H9 (cell line): ENCODE measurements at places on chromosomes 1 and 21. TPM values are rescaled to one million over a fixed set of nuclear protein-coding genes. Genes with fewer than 3 reads are reported as not detected.
A peak's percentile ranks its signal among the peaks of the same experiment; 100 is the strongest.

Gene RAB29
- 4.2 and 4.4 TPM in 2 replicates for total RNA-seq

Gene SAMD11
- total RNA-seq, result 13.5 and 15.7 TPM in 2 replicates

Gene IGFN1
- total RNA-seq, result not detected in 2 replicates

Gene PBX1
- total RNA-seq, result 133 and 142 TPM in 2 replicates

Gene TDRD10
- 0.31 TPM in 1 of 2 replicates, not detected in the other for total RNA-seq

Gene C1orf94
- total RNA-seq, result 0.98 and 1.9 TPM in 2 replicates

GRCh38 chr1:210377731-210378333 lies 49.1 kb downstream of the HHAT start:
- no peaks in the 10 kb centered on the region for H3K36me3 ChIP-seq
- DNase-seq, result no peak
- no peak overlapping the region for H3K27ac ChIP-seq
- H3K4me3 ChIP-seq, result no peak overlapping the region

- no peaks in the 10 kb centered on the region for H3K4me1 ChIP-seq
- H3K27ac ChIP-seq, result no peak overlapping the region
- no peak for DNase-seq
- no peaks in the 10 kb centered on the region for H3K27me3 ChIP-seq
These were observed 63.3 kb upstream of the RNF11 start for GRCh38 chr1:51172811-51173210.

DNA sequence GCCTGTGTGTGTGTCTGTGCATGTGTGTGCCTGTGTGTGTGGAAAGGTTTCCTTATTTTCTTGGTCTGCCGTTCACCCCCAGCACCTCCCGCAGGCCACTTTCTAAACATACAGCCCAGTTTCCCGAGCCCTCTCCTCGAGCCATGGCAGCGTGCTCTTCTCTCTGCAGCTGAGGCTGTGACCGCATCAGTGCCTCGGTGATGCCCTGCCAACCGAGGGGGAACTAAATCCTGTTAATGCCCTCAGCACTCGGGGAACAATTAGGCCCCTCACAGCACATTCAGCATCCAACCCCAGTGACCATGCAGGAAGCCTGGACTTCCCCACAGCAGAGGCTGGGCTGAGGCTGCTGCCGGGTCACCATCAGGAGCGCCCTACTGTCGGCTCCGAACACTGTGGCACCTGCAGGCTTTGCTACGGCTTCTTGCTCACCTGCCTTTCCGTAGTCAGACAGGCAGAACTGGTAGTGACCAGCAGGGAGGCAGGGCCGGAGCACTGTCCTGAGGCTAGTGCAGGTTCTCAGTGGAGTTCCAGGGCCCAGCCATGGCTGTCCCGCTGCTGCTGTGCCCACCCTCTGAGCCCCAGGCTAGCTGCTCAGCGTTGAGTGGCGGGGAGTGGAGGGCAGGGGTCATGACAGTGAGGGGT lies 8.1 kb downstream of the GPR137B start:
- no peaks in the 10 kb centered on the region for H3K27me3 ChIP-seq
- H3K4me1 ChIP-seq, result no peaks in the 10 kb centered on the region
- no peak overlapping the region for H3K27ac ChIP-seq
- no peak overlapping the region for H3K4me3 ChIP-seq
- H3K36me3 ChIP-seq, result peaks cover 6% of the 10 kb centered on the region; the same call in 1 of the 2 replicates

GRCh38 chr1:22296701-22297591 lies 154.0 kb upstream of the WNT4 start:
- no peak for DNase-seq
- H3K4me1 ChIP-seq, result no peaks in the 10 kb centered on the region
- no peak overlapping the region for H3K27ac ChIP-seq
- no peak overlapping the region for H3K4me3 ChIP-seq

- no peaks in the 10 kb centered on the region for H3K4me1 ChIP-seq
- DNase-seq, result no peak
- no peaks in the 10 kb centered on the region; the same call in 1 of the 2 replicates for H3K27me3 ChIP-seq
- H3K27ac ChIP-seq, result no peak overlapping the region
- H3K36me3 ChIP-seq, result no peaks in the 10 kb centered on the region
These were observed 206.4 kb upstream of the RAB4A start for GRCh38 chr1:229064320-229065168.

DNA sequence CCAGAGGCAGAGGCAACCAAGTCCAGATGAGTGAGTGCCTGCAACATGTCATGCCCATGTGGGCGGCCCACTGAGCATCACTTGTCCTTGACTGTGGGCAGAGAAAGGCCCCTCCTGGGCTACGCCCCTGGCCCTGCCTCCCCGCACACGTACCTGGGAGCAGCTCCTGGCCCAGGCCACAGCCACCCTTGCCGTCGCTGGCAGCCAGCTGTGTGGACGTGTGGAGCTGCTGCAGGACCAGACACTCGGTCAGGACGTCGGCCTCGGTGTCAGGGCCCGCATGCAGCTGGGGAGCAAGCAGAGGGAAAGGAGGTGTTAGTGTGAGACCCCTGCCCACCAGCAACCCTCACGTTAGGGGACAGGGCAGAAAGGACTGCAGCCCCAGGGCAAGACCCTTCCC lies 61.3 kb downstream of the DMRTB1 start:
- H3K36me3 ChIP-seq, result no peaks in the 10 kb centered on the region
- H3K27ac ChIP-seq, result no peak overlapping the region
- H3K27me3 ChIP-seq, result no peaks in the 10 kb centered on the region; the same call in 1 of the 2 replicates

- H3K36me3 ChIP-seq, result peaks cover 34% of the 10 kb centered on the region
- peak overlapping the region; percentile 55 for H3K27ac ChIP-seq
- no peaks in the 10 kb centered on the region for H3K27me3 ChIP-seq
- DNase-seq, result peak; percentile 34
These were observed 73.3 kb downstream of the NVL start for GRCh38 chr1:224256640-224257039.

DNA sequence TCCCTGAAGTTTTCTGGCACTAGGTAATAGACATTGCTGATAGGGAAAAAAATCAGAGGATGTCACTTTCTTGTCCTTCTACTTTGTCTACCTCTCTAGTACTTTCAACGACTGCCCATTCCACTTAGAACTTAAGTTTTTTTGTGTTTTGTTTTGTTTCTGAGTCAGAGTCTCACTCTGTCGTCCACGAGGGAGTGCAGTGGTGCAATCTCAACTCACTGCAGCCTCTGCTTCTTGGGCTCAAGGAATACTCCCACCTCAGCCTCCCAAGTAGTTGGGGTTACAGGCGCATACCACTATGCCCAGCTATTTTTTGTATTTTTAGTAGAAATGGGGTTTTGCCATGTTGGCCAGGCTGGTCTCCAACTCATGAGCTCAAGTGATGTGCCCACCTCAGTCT lies 79.2 kb downstream of the SGIP1 start:
- no peaks in the 10 kb centered on the region for H3K36me3 ChIP-seq
- DNase-seq, result no peak
- no peaks in the 10 kb centered on the region for H3K27me3 ChIP-seq
- no peak overlapping the region for H3K4me3 ChIP-seq

DNA sequence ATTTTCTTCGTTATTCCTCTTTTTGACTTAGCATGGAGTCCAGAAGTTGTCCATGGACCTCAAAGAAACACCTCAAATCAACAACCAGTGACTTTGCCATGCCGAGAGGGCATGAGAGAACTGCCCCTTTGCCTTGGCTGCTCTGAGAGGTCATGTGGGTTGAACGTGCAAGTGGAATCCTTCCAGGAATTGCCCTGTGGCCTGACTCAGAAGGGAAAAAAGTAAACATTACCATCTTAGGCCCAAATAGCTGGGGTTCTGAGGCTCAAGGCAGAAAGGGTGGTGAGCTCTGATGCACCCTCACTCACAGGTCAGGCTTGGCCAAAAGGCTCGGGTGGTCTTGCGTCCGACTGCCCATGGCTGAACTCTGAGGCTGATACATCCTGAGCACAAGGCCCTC lies 15.1 kb downstream of the STUM start:
- no peaks in the 10 kb centered on the region for H3K27me3 ChIP-seq
- H3K36me3 ChIP-seq, result no peaks in the 10 kb centered on the region
- DNase-seq, result no peak
- H3K27ac ChIP-seq, result no peak overlapping the region
- H3K4me1 ChIP-seq, result no peaks in the 10 kb centered on the region
- no peak overlapping the region for H3K4me3 ChIP-seq

DNA sequence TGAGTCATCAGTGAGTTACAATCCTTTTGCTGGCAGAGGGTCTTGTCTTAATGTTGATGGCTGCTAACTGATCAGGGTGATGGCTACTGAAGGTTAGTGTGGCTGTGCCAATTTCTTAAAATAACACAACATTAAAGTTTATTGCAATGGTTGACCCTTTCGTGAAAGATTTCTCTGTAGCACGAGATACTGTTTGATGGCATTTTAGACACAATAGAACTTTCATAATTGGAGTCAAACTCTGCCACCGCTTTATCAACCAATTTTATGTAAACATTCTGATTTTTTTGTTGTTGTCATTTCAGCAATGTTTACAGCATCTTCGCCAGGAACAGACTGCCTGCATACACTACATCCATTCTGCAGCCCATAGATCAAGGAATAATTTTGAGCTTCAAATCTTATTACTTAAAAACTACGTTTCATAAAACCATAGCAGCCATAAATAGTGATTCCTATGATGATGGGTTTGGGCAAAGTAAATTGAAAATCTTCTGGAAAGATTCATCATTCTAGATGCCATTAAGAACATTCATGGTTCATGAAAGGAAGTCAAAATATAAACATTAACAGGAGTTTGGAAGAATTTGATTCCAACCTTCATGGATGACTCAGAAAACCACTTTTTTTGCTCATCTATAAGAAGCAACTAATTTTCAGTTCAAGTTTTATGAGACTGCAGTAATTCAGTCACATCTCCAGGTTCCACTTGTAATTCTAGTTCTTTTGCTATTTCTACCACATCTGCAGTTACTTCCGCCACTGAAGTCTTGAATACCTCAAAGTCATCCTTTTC lies 85.9 kb downstream of the TYW3 start:
- no peaks in the 10 kb centered on the region for H3K4me1 ChIP-seq
- no peaks in the 10 kb centered on the region for H3K27me3 ChIP-seq
- no peaks in the 10 kb centered on the region for H3K36me3 ChIP-seq
- no peak for DNase-seq
- H3K4me3 ChIP-seq, result no peak overlapping the region

DNA sequence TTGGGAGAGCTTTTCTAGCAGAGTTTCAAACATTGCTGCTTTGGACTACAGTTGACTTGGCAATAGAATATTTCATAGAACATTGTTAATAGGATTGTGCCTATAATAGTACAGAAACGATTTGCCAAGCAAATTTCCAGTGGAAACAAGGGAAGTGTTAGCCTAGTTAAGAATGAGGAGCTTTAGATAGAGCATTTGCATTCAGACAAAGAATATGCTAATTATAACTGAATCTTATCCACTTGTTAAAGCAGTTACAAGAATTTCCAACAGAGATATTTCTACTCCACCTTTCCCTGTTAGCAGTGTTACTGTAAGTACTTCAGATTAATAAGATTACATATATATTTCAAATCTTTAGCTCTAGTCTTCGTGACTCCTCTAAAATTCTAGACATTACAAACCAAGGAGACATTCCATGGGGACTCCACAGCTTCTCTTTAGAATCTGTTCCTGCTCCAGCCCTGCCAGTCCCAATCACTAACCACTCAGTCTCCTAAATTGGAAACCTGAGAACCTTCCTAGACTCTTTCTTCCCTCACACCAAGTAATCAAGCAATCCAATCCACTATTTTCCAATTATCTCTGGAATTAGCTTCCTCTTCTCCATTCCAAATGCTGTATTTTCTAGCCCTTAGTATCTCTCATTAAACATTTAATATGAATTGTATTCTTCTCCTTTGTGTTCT lies 141.8 kb upstream of the PBX1 start:
- peaks cover 4% of the 10 kb centered on the region; the same call in 1 of the 2 replicates for H3K4me1 ChIP-seq
- DNase-seq, result no peak
- H3K27ac ChIP-seq, result no peak overlapping the region
- no peaks in the 10 kb centered on the region for H3K27me3 ChIP-seq

GRCh38 chr1:209652121-209652735 lies at the start of gene LAMB3:
TSS of gene LAMB3 (minus strand) at chr1:209652425. CDS start at chr1:209650944, 1,481 bp downstream.
- H3K4me3 ChIP-seq, result no peak within 1 kb of the TSS
- no peaks in the 10 kb centered on the region for H3K27me3 ChIP-seq
- no peak for DNase-seq
- H3K4me1 ChIP-seq, result no peaks in the 10 kb centered on the region

DNA sequence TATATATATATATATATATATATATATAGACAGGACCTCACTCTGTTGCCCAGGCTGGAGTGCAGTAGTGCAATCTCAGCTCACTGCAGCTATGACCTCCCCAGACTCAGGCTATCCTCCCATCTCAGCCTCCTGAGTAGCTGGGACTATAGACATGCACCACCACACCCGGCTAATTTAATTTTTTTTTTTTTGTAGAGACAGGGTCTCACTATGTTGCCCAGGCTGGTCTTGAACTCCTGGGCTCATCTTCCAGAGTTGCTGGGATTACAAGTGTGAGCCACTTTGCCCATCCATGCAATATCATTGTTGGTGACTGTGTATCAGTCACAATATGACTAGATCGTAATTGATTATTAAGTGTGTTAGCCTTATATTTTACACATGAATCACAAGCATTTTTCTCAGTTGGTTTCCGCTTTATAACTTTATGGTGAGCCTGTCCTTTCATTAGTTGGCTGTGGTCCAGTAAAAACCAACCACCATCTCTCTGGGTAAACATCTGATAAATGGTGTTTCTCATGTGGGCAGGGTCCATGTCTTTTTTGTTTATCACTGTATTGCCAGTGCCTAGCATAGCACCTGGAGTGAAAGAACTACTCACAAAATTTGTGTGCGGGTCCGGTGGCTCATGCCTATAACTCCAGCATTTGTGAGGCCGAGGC lies 63.6 kb downstream of the MYOM3 start:
- H3K27ac ChIP-seq, result no peak overlapping the region
- DNase-seq, result no peak
- no peaks in the 10 kb centered on the region for H3K4me1 ChIP-seq
- no peaks in the 10 kb centered on the region for H3K36me3 ChIP-seq
- H3K4me3 ChIP-seq, result no peak overlapping the region
- no peaks in the 10 kb centered on the region for H3K27me3 ChIP-seq

GRCh38 chr1:33097137-33097611 lies 16.2 kb downstream of the AZIN2 start:
- DNase-seq, result no peak
- H3K27ac ChIP-seq, result no peak overlapping the region
- no peak overlapping the region for H3K4me3 ChIP-seq
- H3K36me3 ChIP-seq, result no peaks in the 10 kb centered on the region
- no peaks in the 10 kb centered on the region for H3K27me3 ChIP-seq

DNA sequence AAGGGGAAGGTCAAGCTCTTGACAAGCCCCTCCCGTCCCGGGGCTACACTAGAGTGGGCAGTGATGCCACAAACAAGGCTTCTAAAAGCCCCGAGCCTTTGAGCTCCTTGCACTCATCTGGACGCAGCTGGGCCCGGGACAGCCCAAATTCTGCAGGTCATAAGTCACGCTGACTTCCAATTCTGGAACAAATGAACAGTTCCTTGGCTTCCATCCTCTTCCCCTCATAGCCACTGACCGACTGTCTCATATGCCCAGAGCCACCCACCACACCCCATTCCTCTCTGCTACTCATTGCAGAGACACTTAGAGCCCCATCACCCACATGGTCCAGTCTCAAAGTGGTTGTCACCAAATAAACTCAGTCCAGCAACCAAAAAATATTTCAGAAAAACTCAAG lies 32.8 kb upstream of the PRELP start:
- H3K36me3 ChIP-seq, result peaks cover 3% of the 10 kb centered on the region
- H3K27me3 ChIP-seq, result no peaks in the 10 kb centered on the region
- H3K4me1 ChIP-seq, result peaks cover 6% of the 10 kb centered on the region; the same call in 1 of the 2 replicates
- no peak for DNase-seq
